Karpas-422 (cell line): ENCODE measurements at places on chromosomes 4 and X. TPM values are rescaled to one million over a fixed set of nuclear protein-coding genes. Genes with fewer than 3 reads are reported as not detected.

The SUPT20HL2 gene
- not detected in 2 replicates for total RNA-seq

The LINC00632 gene
- total RNA-seq = not detected in 2 replicates

The MAP7D2 gene
- total RNA-seq = 15.1 and 16.6 TPM in 2 replicates

The DMP1 gene
- total RNA-seq = not detected in 2 replicates

The HSD17B10 gene
- 115 and 158 TPM in 2 replicates for total RNA-seq

The ARX gene
- not detected in 2 replicates for total RNA-seq

The DSPP gene
- not detected in 2 replicates for total RNA-seq

The MAGEB1 gene
- not detected in 2 replicates for total RNA-seq

The CENPVL1 gene
- not detected in 2 replicates for total RNA-seq

The HTN3 gene
- not detected in 2 replicates for total RNA-seq

The UGT2B10 gene
- not detected in 2 replicates for total RNA-seq

The NUDT11 gene
- not detected in 2 replicates for total RNA-seq

The ANOS1 gene
- total RNA-seq = not detected in 2 replicates

The SH3RF1 gene
- 0.22 TPM in 1 of 2 replicates, not detected in the other for total RNA-seq

The IL2 gene
- not detected in 2 replicates for total RNA-seq

The MAGEB10 gene
- total RNA-seq = not detected in 2 replicates

The ASMTL gene
- 18.4 and 51.0 TPM in 2 replicates for total RNA-seq

The PAQR3 gene
- total RNA-seq = 11.7 and 46.0 TPM in 2 replicates

The MTNR1A gene
- not detected in 2 replicates for total RNA-seq

The TSPAN5 gene
- 0.15 and 0.18 TPM in 2 replicates for total RNA-seq

The ADRA2C gene
- not detected in 2 replicates for total RNA-seq

The FOXR2 gene
- not detected in 2 replicates for total RNA-seq

The CT45A1 gene
- not detected in 2 replicates for total RNA-seq

The MAGEC1 gene
- not detected in 2 replicates for total RNA-seq

The TBX22 gene
- not detected in 2 replicates for total RNA-seq

The MAP3K15 gene
- not detected in 2 replicates for total RNA-seq

The NXF2 gene
- not detected in 2 replicates for total RNA-seq

The PRRG1 gene
- not detected in 2 replicates for total RNA-seq

The SORCS2 gene
- not detected in 2 replicates for total RNA-seq

The ACE2 gene
- total RNA-seq = not detected in 2 replicates

The UGT2B17 gene
- not detected in 2 replicates for total RNA-seq

The APLN gene
- total RNA-seq = not detected in 2 replicates

The CFAP47 gene
- 0.22 TPM in 1 of 2 replicates, not detected in the other for total RNA-seq
